ENCODE measurements at places on chromosomes 2 and 18.
A peak's percentile ranks its signal among the peaks of the same experiment; 100 is the strongest.

DNA sequence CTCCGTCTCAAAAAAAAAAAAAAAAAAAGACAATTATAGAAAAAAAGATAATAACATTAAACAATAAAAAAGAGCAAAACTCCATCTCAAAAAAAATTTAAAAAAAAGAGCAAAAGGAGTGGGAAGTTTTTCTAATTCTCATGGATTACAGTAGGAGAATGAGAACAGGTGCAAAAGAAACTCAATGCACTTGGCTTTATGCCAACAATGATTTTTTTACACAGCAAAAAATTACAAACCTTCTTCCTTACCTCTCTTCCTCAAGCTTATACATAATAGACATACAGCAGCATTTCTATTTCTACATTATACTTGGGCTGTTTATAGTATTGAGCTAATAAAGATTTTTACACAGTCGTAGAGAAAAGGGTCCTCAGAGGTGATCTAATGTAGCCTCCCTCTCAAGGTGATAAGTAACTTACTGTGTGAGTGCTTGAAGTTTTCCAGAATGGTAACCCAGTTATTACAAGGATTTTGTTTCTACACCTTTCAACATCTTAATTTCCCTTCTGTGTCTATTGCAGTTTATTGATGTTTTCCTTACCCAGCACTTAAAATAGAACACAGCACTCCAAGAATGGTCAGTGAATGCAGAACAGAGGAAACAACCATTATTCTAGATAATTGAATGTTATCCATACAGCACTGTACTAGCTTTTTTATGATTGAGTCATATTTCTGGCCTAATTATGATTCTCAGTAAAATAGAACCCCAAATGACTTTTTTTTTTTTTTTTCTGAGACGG is 34.9 kb upstream of the RNF138 start:
- no peaks in the 10 kb centered on the region for H3K4me1 ChIP-seq
- H3K36me3 ChIP-seq = no peaks in the 10 kb centered on the region
- H3K4me3 ChIP-seq = no peak overlapping the region
- no peak overlapping the region for H3K27ac ChIP-seq

GRCh38 chr2:31176742-31177141 is 38.5 kb upstream of the GALNT14 start:
- DNase-seq = no peak
- no peaks in the 10 kb centered on the region for H3K36me3 ChIP-seq
- no peaks in the 10 kb centered on the region for H3K4me1 ChIP-seq
- no peak overlapping the region for H3K27ac ChIP-seq
- no peaks in the 10 kb centered on the region for H3K27me3 ChIP-seq
- H3K4me3 ChIP-seq = no peak overlapping the region

- H3K27ac ChIP-seq = peak overlapping the region; percentile 87
- no peaks in the 10 kb centered on the region for H3K36me3 ChIP-seq
- DNase-seq = no peak
Observed at GRCh38 chr2:26298638-26299393, 47.1 kb upstream of the SELENOI start.

DNA sequence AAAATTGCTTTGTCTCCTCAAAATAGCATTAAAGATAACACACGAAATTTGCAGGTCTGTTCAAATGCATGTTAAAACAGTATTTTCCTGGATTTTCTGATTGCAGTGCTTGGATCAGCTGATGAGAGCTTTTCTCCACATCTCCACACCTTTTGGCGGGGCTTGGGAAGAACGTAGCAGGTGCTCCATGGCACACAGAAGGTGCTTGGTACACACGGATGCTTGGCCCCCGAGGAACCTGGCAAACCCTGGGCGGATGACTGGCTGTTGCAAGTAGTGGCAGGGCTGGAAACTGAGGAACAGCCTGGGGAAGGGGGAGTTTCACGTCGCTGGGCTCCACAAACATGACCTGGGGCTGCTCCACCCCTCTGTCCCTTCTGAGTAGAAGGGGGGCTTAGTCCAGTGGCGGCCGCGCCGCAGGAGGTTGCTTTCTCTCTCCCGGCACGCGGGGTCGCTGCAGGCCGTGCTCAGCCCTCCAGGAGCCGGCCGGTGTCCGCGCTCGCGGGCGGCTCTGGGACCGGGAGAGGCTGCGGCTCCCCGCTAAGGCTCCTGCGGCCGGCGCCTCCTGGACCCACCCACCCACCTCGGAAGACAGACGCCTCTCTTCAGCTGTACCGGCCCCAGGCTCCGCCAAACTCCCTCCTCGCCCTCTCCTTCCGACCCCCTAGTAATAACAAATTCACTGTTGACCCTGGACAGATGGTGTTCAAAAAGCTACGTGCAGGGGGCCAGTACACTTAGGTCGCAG is 69.3 kb downstream of the MARCO start:
- H3K36me3 ChIP-seq = no peaks in the 10 kb centered on the region
- H3K27ac ChIP-seq = no peak overlapping the region
- no peaks in the 10 kb centered on the region for H3K4me1 ChIP-seq
- peak overlapping the region; percentile 1 for H3K4me3 ChIP-seq

GRCh38 chr18:79257480-79257879 is 138.2 kb upstream of the NFATC1 start:
- H3K4me3 ChIP-seq = no peak overlapping the region
- no peaks in the 10 kb centered on the region for H3K4me1 ChIP-seq
- no peaks in the 10 kb centered on the region for H3K27me3 ChIP-seq
- H3K27ac ChIP-seq = no peak overlapping the region
- DNase-seq = no peak

DNA sequence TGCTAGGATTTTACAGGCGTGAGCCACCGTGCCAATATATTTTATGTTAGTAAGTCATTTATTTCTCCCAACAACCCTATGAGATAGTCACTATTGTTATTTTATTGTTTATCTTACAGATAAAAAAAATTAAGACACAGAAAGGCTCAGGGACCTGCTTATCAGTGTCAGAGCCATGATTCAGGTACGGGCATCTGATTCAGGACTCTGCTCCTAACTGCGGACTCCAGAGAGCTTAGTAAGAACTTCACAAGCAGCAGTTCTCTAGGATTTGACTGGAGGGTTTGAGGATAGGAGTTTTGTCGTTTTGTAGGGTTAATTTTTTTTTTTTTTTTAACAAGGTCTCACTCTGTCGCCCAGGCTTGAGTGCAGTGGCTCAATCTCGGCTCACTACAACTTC is 174.2 kb downstream of the BCL11A start:
- no peak overlapping the region for H3K4me3 ChIP-seq
- no peaks in the 10 kb centered on the region for H3K27me3 ChIP-seq
- no peaks in the 10 kb centered on the region for H3K36me3 ChIP-seq
- DNase-seq = no peak
- H3K4me1 ChIP-seq = peaks cover 11% of the 10 kb centered on the region

DNA sequence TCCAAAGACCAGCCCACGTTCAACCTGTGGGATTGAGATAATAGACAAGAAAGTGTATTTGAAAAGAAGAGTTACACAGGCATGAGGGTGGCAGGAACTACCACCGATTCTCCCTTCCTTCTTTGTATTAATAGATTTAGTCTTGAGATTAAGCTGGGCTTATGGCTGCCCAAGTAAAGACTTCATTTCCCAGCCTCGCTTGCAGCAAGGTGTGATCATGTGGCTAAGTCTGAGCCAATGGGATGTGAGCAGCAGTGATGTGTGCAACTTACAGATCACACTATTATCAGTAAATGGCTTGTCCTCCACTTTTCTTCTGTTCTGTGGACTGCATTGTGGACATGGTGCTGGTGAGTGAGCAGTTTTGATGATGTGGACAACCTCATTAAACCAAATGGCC is 101.7 kb downstream of the POLR1A start:
- no peaks in the 10 kb centered on the region for H3K27me3 ChIP-seq
- DNase-seq = peak; percentile 15
- no peak overlapping the region for H3K27ac ChIP-seq
- peaks cover 17% of the 10 kb centered on the region for H3K4me1 ChIP-seq
- no peaks in the 10 kb centered on the region for H3K36me3 ChIP-seq

All from suprapubic skin (tissue), 4 donors.